NCI-H82 (cell line): ENCODE measurements at places on chromosomes 2 and 18.
A peak's percentile ranks its signal among the peaks of the same experiment; 100 is the strongest.

DNA sequence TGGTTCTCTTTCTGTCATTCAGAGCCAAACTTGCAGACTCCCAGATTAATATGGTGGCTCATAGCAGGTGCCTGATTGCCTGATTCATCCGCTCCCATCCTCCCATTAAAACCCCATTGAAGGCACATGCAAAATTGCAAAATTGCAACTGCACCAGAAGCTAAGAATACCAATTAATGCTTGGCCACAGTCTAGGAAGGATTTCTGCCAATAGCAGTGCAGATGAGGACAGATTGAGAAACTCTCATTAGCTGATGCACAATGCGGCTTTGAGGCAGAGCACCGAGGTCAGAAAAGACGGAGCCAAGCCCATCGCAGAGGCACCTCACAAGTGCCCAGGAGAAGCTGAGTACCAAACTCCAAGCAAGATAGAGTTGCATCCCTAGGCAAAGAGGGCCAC, 172.8 kb downstream of the ARL4C start:
- DNase-seq: no peak

DNA sequence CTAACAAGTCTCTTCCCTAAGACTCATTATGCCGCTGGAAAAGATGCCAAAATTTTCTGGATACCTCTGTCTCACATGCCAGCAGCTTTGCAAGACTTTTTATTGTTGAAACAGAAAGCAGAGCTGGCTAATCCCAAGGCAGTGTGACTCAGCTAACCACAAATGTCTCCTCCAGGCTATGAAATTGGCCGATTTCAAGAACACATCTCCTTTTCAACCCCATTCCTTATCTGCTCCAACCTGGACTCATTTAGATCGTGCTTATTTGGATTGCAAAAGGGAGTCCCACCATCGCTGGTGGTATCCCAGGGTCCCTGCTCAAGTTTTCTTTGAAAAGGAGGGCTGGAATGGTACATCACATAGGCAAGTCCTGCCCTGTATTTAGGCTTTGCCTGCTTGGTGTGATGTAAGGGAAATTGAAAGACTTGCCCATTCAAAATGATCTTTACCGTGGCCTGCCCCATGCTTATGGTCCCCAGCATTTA, 26.3 kb downstream of the DHRS9 start:
- no peak for DNase-seq

GRCh38 chr2:21431078-21431477, 307.3 kb downstream of the TDRD15 start:
- no peak for DNase-seq

DNA sequence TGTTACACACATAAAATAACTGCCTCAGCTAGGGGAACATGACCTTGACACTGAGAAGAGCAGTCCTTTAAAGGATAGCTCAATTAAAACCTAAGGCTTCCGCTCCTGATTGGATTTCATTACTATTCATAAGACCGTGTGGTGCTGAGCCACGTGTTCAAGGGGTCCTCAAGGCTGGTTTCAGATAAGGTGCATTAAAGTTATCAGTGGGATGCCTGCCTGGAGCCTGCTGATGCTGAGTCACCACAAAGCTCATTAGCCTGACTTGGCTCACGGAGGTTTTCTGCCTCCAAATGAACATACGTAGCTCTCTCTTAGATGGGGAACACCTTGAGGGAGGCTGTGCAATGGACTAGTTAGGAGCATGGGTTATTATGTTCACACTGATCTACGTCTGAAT, 518.9 kb downstream of the TDRD15 start:
- peak; percentile 43 for DNase-seq

DNA sequence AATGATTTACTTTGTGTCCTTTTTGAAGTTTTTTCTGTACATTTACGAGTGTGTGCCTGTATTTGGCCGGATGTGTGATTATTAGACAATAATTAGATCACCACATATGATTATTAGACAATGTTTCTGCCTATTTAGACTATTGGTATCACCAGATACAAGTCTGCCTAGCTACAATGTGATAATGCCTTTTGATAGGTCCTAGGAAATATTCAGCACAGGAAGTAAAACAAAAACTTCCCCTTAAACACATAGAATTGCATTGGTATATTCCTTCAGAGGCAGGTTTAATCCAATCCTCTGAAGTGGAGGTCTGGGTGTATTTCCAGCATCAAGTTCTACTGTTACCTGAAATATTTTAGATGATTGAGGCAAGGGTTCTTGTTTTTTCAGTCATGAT, 275.1 kb downstream of the TGIF1 start:
- no peak for DNase-seq

DNA sequence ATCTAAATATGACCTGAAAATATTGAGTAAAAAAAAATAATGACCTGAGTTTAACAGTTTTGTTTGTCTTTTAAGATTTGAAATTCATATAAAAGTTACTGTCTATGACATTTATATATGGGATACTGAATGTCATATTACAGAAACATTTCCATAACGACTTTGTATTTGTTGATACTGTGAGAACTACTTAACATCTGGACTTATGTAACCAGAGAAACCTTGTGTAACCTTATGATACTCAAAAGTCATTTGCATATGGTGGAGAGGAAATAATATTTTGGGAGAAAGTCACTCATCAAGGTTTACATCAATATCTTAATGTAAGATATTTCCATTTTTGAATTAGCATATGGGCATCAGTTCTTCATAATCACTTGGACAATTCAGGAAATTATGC, 12.6 kb downstream of the MFSD6 start:
- DNase-seq: no peak
